ENCODE measurements at places on chromosomes 6 and 20.

GRCh38 chr6:7745942-7746341, 20.0 kb downstream of the BMP6 start:
- no peak overlapping the region for H3K4me3 ChIP-seq
- H3K27ac ChIP-seq = no peak overlapping the region
- DNase-seq = no peak
- H3K4me1 ChIP-seq = 0 out of 2 replicates have a peak, but pooled peaks cover 6% of the 10 kb centered on the region

DNA sequence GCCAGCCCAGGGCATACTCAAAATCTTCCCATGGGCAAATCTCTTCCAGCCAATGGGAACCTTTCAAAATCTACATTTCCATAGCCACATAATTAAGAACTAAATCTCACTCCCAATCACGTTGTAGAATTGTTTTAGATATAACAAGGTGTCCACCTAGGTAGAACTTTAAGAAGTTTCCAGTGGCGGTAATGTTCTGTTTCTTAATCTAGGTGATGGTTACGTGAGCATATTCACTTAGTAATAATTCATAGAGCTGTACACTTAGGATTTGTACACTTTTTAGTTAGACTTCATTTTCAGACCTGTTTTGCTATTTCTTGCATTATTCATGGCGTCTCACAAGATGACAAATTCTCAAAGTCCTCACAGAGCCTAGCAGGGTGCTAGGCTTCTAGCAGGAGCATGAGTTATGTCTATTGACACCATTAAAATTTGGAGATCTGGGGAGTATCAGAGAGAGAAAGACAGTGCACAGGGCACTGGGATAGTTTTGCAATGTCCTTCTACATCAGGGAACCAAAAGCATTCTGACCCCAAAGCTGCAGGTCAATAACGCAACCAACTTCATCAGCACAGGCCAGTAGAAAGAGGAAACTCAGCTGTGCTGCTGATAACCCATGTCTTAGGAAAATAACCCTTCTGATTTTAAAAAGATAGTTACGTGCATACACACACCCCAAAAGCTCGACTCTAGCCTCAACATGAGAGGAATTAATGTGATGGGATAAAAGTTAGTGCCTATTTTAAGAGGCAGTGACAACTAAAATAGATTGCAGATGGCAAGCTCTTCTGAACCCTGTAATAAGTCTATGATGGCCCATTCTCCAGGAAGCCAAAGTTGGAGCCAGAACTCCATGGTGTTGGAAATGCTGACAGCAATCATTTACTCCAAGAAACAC, 518.1 kb upstream of the JARID2 start:
- peaks cover 13% of the 10 kb centered on the region for H3K4me1 ChIP-seq
- no peaks in the 10 kb centered on the region for H3K36me3 ChIP-seq
- H3K4me3 ChIP-seq = no peak overlapping the region
- no peaks in the 10 kb centered on the region for H3K27me3 ChIP-seq
- no peak for DNase-seq

DNA sequence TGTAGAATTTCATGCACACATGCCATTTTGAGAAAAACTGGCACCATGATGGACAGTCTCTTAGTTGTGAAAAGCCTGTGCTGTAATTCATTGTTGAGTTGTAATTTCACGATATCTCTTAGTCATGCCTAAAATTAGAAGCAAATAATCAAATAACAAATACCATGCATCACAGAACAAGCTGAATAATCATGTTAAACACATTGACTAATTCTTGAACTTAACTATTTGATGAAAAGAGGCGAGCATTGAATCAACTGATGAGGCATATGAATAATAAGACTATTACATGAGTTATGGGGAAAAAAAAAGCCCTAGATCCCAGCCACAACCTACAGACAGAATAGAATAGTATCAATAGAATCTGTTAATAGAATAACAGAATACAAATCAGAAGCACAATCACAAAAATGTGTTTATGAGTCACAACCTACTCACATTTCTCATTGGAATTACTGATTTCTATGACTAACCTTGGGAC, 14.2 kb upstream of the RNF217 start:
- H3K4me1 ChIP-seq = peaks cover 14% of the 10 kb centered on the region
- H3K27me3 ChIP-seq = no peaks in the 10 kb centered on the region
- H3K4me3 ChIP-seq = no peak overlapping the region

DNA sequence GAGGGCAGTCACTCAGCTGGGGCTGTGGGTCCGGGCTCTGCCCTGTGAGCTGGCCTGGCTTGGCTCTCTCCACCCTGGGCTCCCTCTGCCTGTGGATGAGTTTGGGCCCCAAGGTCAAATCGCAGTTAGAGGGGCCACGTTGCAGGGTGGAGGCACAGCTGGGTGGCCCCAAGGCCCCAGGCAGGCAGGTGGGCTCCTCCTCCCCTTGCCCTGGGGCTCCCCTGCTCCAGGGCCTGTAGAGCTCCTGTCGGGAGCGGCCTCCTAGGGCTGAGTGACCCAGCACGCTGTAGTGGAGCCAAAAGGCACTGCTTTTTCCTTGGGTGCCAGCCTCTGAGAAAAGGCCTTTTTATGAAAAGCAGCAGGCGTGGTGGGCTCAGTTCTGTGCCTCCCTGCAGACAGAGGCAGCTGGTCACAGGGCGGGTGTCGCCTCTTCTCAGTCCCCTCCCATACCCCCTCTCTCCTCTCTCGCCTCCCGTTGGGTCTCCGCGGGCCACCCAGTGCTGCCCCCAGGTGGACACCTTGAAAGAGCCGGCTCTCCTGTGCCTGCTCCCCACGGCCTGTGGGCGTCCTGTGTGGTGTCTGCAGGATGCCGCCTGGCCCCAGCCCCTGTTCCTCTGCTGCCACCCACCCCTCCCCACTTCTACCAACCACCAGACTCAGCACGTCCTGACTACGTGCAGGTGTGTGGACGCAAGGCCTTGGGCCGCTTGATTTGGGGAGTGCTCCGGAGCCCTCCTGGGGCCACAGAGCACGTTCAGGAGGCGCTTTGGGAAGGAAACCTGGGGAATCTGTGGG, 13.2 kb downstream of the SS18L1 start:
- peak; percentile 69 for DNase-seq
- H3K27ac ChIP-seq = no peak overlapping the region
- no peak overlapping the region for H3K4me3 ChIP-seq
- H3K27me3 ChIP-seq = no peaks in the 10 kb centered on the region

- H3K27me3 ChIP-seq = no peaks in the 10 kb centered on the region
- no peaks in the 10 kb centered on the region for H3K36me3 ChIP-seq
- DNase-seq = peak; percentile 65
- 0 out of 2 replicates have a peak, but pooled peaks cover 5% of the 10 kb centered on the region for H3K4me1 ChIP-seq
These were observed 59.9 kb downstream of the MACROD2 start for GRCh38 chr20:14055127-14055742.

- no peaks in the 10 kb centered on the region for H3K36me3 ChIP-seq
- no peak overlapping the region for H3K27ac ChIP-seq
- no peak for DNase-seq
- H3K4me1 ChIP-seq = no peaks in the 10 kb centered on the region
These were observed 47.9 kb downstream of the YTHDF1 start for GRCh38 chr20:63167918-63168520.

GRCh38 chr20:14142964-14143627, 147.8 kb downstream of the MACROD2 start:
- DNase-seq = peak; percentile 64
- no peak overlapping the region for H3K27ac ChIP-seq
- peaks cover 11% of the 10 kb centered on the region for H3K4me1 ChIP-seq

DNA sequence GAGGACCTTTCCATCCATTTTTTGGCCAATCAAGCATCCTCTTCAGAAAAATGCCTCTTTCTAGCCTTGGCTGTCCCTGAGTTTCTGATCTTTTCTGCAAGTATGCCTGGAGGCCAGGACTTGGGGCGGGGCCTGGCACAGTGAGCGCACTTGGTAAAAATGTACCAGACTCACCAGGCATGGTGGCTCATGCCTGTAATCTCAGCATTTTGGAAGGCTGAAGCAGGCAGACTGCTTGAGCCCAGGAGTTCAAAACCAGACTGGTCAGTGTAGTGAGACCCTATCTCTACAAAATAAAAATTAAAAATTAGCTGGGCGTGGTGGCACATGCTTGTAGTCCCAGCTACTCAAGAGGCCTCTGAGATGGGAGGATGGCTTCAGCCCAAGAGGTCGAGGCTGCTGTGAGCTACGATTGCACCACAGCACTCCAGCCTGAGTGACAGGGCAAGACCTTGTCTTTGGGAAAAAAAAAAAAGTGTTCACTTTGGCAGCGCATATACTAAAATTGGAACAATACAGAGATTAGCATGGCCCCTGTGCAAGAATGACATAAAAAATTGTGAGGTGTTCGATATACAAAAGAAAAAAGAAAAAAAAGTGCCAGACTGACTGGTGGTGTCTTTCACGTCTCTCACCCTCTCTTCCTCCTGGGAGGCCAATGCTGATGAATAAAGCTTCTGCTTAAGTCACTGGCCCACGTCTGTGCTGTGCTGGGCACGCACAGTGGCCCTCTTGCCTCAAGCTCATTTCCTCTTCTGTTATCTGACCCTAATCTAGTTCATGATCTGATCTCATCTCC, 18.1 kb upstream of the SLC9A8 start:
- H3K27ac ChIP-seq = no peak overlapping the region
- H3K36me3 ChIP-seq = no peaks in the 10 kb centered on the region
- H3K27me3 ChIP-seq = no peaks in the 10 kb centered on the region
- H3K4me3 ChIP-seq = no peak overlapping the region
- no peaks in the 10 kb centered on the region for H3K4me1 ChIP-seq

DNA sequence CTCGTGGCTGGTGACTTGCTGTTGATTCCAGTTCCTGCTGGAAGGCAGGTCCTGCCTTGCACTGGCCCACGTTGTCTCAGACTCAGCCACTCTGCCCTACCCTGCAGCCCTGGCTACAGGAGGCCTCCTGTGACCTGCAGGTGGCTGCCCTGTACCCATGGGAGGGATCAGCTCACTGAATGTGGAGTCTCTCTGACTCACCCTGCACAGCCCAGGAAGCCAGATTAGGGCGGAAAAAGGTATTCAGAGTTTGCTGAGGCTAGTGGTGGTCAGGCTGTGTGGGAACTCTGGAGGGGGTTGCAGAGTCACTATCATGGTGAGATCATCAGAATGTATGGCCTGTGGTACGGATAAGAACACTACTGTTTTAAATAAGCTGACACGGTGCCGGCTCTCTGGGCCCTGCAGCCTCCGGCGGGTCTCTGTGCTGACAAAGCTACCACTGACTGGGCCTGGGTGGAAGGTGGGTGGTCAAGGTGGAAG, 24.7 kb upstream of the PYGB start:
- H3K27ac ChIP-seq = peak overlapping the region; percentile 76
- peak; percentile 95 for DNase-seq
- no peaks in the 10 kb centered on the region for H3K27me3 ChIP-seq

DNA sequence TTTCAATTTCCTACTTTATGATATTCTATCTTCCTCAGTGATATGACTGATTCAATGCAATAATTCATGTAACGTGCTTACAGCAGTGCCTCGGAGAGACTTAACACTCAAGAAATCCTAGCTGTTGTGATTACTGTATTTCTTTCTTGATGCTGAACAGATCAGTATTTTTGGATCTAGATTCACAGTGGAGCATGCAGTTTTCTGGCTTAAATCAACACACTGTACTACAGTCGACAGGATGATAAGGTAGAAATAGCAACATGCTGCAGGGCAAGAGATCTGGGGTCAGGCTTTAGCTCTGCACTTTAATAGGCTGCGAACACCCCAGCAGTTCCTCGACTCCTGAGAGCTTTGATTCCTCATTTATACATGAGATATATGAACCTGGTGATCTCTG, 161.0 kb downstream of the AIG1 start:
- no peak for DNase-seq
- no peak overlapping the region for H3K4me3 ChIP-seq
- no peaks in the 10 kb centered on the region for H3K36me3 ChIP-seq
- H3K27me3 ChIP-seq = no peaks in the 10 kb centered on the region

- no peak for DNase-seq
- no peaks in the 10 kb centered on the region for H3K36me3 ChIP-seq
- H3K4me3 ChIP-seq = no peak overlapping the region
- H3K27me3 ChIP-seq = no peaks in the 10 kb centered on the region
- H3K4me1 ChIP-seq = no peaks in the 10 kb centered on the region
These were observed 33.3 kb upstream of the GRM4 start for GRCh38 chr6:34179106-34179720.

DNA sequence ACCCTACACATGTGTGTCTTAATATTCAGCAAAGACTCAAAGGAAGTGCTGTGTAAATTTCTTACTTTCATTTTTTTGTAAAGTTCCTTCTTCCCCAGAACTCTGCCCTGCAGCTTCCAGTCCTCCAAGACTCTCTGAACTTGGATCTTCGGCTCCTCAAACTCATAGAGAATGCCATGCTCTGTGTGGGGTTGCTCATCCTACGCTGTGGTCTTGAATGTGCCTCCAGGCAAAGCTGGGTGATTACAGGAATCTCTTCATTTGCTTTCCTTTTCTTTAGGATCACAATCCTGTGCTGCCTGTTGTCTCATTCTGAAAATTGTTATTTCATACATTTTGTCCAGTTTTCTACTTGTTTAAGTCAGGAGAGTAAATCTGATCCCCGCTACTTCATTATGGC, 14.5 kb upstream of the CDC5L start:
- H3K27ac ChIP-seq = no peak overlapping the region
- H3K27me3 ChIP-seq = no peaks in the 10 kb centered on the region
- H3K4me1 ChIP-seq = no peaks in the 10 kb centered on the region
- H3K4me3 ChIP-seq = no peak overlapping the region

DNA sequence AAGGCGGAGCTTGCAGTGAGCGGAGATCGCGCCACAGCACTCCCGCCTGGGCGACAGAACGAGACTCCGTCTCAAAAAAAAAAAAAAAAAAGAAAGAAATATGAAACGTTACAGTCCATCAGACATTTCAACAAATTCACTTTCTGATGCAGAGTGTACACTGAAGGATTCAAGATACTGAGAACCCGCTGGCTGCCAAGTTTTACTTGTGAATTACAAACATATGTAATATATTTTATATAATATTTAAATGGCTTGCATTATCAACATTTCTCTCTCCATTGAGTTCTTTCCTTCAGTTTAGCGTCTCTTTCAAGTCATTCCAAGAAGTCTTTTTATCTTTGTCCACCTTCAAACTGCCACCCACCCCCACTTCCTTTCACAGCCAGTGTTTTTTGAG, 240.9 kb upstream of the RNF217 start:
- no peak overlapping the region for H3K27ac ChIP-seq
- H3K4me1 ChIP-seq = no peaks in the 10 kb centered on the region
- no peak overlapping the region for H3K4me3 ChIP-seq
- no peaks in the 10 kb centered on the region for H3K27me3 ChIP-seq
- no peaks in the 10 kb centered on the region for H3K36me3 ChIP-seq

- peaks cover 5% of the 10 kb centered on the region for H3K4me1 ChIP-seq
- H3K36me3 ChIP-seq = no peaks in the 10 kb centered on the region
- no peak overlapping the region for H3K27ac ChIP-seq
- peak overlapping the region; percentile 72 for H3K4me3 ChIP-seq
- peak; percentile 48 for DNase-seq
- 0 out of 2 replicates have a peak, but pooled peaks cover 3% of the 10 kb centered on the region for H3K27me3 ChIP-seq
These were observed 61.5 kb downstream of the GPX5 start for GRCh38 chr6:28586962-28587745.

- no peak overlapping the region for H3K4me3 ChIP-seq
- peak; percentile 40 for DNase-seq
- H3K4me1 ChIP-seq = no peaks in the 10 kb centered on the region
- no peaks in the 10 kb centered on the region for H3K27me3 ChIP-seq
These were observed 340.4 kb downstream of the TPBG start for GRCh38 chr6:82704045-82704444.

- peaks cover 30% of the 10 kb centered on the region for H3K4me1 ChIP-seq
- H3K4me3 ChIP-seq = no peak overlapping the region
- H3K36me3 ChIP-seq = no peaks in the 10 kb centered on the region
- no peak overlapping the region for H3K27ac ChIP-seq
- DNase-seq = no peak
These were observed 157.9 kb upstream of the SNX9 start for GRCh38 chr6:157665180-157665579.

All from GM23248 (cell line).